Urothelium cell line (cell line): ENCODE measurements at places on chromosomes 1 and 21.

- DNase-seq: no peak
These were observed 479.9 kb upstream of the PLXNA2 start for GRCh38 chr1:208724079-208724478.

GRCh38 chr1:223393275-223394214, at the start of gene CCDC185:
TSS of gene CCDC185 (plus strand) at chr1:223393415. CDS start at chr1:223393476, 61 bp downstream.
- peak; percentile 18 for DNase-seq

DNA sequence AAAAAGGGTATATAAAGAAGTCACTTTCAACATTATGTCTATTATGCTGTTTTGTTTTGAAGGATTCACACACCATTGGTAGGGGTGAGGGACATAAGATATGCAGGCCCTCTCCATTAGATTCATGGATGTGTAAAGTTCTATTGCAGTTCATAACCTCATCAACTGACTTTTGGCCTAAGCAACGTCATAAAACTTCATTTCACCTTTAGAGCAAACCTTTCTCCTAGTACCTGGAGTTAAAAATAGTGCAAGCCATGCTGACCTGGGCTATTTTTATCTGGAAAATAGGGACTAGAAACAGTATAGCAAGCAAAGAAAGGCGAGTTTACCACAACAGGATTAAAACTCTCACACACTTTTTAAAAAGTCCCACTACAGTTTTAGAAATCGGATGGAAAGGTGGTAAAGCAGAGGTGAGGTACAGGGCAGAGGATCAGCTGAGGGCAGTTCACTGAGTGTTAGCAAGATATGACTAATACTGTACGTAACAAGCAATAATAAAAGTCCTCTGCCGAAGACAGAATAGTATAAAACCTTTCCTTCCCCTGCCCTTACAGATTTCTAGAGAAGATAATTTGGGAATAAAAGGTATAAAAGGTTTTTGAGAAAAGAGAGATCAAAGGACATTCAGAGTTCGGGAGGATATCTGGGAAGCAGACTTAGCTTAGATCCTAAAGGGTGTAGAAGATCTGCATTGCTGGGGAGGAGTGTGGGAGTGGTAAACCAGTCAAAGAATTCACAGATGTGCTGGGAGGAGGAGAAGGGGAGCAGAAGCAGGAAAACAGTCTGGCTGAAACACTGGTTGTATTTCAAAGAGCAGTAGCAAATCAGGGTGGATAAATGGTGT, 14.3 kb downstream of the EGLN1 start:
- DNase-seq: no peak

DNA sequence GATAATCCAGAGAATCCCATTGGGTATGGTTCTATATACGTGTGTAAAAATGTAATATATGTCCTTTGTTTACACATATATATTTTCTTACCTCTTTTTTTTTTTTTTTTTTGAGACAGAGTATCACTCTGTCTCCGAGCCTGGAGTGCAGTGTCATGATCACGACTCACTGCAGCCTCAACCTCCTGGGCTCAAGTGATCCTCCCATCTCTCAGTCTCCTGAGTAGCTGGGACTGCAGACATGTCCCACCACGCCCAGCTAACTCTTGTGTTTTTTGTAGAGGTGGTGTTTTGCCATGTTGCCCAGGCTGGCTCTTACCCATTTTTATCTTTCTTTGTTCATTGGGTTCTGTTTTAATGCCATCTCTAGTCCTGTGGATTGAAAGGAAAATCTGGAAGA, 59.5 kb downstream of the ZBTB17 start:
- no peak for DNase-seq

DNA sequence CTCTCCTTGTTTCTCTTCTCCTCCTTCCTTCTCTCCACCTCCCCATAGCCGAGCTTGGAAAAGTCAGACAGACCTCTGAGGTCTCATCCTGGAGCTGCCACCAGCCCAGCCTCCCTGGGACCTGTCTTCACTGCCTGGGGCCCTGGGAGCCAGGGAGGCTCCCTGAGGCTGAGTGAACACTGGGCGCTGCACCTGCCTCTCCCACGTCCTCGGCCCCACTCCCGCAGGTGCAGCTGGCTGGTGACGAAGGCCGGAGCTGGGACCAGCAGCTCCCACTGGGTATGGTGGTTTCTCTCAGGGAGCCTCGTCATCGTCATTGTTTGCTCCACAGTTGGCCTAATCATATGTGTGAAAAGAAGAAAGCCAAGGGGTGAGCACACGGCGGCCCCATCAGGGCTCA, 5.3 kb downstream of the TNFRSF14 start:
- no peak for DNase-seq

DNA sequence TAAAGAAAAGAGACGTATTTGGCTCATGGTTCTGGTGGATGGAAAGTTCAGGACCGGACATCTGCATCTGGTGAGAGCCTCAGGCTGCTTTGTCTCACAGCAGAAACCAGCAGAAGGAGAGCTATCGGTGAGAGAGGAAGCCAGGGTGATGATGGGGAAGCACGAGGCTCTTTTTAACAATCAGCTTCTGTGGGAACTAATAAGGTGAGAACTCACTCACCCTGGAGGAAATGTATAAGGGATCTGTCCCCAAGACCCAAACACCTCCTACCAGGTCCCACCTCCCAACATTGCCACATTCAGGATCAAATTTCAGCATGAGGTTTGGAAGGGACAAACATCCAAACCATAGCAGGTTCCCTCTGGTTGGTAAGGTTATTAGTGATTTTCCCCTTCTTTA, 32.8 kb downstream of the ASTN1 start:
- no peak for DNase-seq

DNA sequence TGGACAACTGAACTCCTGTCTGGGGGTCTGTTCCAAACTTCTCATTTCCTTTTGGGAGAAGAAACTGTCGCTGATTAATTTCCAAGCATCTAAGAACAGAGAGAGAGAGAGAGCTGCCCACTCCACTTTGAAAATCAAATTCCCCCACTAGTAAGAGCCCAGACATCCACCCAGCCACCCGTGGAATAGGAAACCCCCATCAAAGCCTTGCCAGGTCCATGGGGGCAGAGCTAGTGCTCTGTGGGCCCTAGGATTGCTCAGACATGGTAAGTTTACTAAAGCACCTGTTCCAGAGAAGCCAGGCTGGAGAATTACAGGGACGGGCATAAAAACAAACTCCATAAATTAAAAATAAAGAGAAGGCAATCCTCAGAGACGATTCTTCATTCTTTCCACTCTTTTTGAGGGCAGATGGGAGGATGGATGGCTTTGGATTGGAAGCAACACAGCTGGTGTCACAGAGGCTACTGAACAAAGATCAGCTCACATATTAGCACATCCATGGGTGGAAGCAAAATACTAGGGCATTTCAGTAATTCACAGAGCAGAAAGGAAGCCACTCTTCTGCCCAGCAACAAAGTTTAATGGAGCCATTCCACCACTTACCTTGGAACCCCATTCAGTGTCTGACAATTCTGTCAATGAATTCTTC, 103.9 kb downstream of the COLGALT2 start:
- DNase-seq: no peak

DNA sequence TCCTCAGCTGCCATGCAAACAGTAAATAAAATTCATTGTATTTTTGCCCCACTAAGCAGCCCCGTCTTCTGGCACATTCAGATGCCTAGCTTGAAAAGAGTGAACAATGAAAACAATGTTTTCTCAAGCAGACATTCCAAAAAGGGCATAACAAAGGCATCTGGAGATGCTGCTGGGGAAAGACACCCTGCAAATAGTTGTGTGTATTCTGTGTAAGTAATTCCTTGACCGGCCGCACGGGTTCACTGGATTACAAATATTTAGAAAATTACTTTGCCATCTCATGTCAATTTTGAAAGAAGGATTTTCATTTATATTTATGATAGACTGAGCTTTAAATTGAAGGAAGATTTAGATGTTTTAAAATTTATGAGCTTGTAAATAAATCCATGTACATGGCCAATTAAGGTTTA, 142.2 kb downstream of the SLC45A1 start:
- DNase-seq: no peak

GRCh38 chr1:206557636-206558473, 50.5 kb downstream of the RASSF5 start:
- DNase-seq: no peak

GRCh38 chr1:58401991-58402390, 144.5 kb downstream of the OMA1 start:
- DNase-seq: no peak

DNA sequence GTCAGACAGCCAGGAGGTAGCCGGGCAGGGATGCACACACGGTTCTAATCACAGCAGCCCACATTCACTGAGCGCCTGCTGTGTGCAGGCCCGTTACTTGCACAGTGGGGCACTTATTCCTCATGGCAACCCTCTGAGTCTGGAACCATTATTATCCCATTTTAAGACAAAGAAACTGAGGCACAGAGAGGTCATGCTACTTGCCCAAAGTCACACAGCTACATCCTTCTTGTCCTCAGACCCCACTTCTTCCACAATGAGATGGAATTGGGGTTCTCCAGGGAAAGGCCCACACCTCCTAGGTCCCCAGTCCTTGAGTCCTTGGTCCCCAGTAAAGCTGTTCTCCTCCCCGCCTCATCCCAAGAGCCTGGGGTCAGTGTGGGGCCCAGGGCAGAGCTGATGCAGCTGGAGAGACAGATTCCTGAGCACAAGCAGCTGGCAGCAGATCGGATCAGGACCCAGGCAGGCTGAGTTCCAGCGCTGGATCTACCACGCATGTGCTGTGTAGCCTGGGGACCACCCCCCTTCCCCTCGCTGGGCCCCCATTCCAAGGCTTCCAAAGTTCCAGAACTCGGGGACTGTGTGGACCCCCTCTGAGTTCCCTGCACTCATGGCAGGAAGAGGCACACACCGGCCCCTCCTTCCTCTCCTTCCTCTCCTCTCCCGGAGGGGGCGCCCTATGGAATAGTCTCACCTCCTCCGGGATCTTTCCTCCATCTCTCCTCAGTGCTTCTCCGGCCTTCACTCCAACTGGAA, 393.4 kb downstream of the MATN1 start:
- DNase-seq: no peak

GRCh38 chr1:2088458-2088857, 38.2 kb downstream of the PRKCZ start:
- DNase-seq: peak; percentile 83

DNA sequence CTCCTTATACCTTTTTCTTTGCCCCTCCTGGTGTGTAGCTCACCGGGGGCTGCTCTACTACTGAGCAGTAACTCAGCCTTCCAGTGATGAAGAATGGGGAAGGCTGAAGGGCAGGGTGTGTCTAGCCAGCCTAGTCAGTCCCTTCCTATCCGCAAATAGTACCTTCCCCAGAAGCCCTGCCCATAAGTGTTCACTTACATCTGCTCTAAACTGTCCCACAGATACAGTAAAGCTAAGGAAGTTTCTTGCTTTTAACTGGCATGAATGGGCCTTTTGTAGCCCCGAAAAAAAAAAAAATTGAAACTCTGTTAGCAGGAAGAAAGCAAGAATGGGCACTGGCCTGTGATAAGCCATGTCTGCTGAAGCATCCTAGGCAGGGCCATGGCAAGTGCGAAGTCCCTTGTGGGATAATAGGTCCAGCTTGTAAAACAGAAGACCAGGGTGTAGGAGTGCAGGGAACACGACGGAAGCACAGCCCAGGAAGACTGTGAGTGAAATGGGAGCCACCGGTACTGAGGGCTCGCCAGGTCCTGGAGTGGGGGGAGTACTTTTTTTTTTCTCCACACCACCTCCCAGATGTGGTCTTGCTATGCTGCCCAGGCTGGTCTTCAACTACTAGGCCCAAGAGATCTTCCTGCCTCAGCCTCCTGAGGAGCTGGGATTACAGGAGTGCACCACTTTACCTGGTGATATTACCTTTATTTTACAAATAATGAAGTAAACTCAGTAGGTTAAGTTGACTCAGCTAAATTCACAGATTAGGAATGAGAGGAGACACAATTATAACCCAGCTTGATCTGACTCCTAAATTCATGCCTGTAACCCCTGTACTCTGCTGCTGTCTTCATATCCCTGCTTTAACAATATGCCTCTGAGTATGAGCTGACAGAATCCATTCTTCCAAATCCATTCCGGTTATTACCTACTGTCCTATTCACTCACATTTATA, 347.5 kb downstream of the SMYD3 start:
- DNase-seq: no peak

DNA sequence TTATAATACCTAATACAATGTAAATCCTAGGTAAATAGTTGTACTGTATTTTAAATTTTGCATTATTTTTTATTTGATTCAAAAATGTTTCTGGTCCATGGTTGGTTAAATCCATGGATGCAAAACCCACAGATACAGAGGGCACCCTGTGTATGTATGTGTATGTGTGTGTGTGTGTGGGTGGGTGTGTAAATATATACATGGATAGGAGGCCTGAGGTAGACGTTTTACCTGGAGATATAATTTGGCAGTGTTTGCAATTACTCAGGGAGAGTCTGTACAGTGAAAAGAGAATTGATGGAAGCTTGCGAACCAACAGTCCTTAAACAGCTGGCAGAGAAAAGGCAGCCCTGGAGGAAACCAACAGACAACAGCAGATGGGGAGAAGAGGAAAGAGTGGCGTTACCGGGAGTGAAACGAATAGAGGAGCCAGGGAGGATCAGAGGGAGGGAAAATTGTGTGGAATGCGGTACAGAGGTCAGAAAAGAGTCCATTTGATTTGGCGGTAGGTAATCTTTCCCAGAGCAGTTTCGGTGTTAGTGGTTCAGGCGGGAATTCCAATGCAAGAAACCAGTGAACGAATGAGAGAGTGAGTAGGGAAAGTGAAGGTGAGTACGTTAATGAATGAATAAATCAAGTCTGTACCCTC, 47.9 kb upstream of the NBL1 start:
- peak; percentile 27 for DNase-seq

DNA sequence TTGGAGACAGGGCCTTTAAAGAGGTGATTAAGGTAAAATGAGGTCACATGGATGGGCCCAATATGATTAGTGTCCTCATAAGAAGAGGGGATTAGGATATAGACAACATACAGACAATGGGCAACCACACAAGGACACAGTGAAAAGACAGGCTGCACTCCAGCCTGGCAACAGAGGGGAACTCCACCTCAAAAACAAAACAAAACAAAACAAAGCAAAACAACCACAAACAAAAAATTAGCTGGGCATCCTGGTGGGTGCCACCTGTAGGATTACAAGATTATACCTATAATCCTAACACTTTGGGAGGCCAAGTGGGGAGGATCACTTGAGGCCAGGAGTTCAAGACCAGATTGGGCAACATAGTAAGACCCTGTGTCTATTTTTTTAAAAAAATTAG, 4.8 kb upstream of the MDM4 start:
- no peak for DNase-seq

DNA sequence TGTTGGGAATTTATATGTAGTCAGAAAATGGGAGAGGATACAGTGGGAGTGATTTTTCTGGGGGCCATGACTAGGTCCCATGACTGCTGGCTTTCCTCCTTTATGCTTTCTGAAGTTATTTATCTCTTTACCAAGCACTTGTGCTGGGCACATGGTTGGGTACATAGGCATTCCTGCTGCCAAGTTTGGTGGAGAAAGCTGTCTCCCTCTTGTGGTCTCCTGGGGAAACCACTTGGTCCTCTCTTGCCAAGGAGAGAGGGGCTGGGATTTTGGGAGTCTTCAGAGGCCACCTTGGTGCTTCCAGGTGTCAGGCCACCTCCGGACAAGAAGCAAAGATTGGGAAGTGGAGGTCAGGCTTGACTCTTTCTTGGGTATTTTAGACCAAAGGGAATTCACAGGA, 120.2 kb upstream of the KCNE2 start:
- DNase-seq: peak; percentile 7

DNA sequence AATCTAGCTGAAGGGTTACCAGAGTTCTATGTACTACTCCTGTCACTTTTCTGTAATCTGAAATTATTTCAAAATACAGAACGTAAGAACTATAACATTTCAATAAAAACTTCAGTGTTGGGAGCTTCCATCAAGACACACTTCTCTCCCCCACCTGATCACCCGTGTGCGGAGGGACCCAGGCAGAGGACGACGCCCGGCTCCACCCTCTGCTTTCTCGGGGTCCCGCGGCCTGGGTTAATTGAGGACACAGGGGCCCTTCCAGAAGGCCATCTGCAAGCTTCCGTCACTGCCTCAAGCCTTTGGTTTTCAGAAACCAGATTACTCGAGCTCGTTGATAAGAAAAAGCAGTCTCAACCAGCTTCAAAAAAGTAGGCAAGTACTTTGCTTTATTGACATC, 27.8 kb downstream of the RIPK4 start:
- DNase-seq: no peak
